ENCODE measurements at places on chromosomes 13 and 19. TPM values are rescaled to one million over a fixed set of nuclear protein-coding genes. Genes with fewer than 3 reads are reported as not detected.
A peak's percentile ranks its signal among the peaks of the same experiment; 100 is the strongest.

DNA sequence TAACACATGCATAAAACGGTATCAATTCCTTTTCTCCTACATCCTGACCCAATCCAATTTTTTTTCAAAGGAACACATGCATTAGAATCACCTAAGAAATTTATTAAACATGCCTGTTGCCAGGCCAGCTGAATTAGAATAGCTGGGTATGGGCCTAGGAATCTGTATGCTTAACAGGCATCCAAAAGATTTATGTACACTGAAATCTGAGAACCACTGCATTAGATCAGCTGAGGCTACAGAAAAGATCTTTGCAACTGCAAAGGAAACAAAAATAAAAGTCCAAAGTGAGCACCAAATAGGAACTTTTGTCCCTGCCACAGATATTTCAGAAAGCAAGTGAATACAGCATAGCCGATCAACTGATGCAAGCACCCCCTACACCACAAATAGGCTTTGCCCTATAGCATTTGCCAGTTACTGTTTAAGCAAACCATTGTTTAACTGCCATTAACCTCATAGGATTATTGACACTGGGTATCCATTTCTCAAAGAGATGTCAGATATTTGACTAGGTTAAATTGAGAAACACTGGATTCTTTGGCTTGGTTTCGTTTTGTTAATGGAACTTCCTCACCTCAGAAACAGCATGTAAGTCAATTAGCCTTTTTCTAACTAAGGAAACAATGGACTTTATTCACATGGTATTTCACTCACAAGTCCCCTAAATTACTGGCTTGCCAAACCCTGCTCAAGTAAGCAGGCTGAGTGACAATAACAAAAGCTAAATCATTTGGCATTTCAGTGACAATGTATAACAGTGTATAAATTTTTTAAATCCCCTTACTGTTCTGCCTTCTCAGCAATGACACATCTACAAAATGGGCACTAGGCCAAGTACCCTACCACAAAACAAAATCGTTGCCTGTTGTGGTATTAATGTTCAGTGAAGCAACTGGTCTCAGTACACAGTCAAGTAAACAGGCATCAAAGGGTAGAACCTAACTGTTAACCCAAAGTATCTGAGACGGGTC, 67.8 kb downstream of the SUCLA2 start:
- H3K4me1 ChIP-seq, result peaks cover 6% of the 10 kb centered on the region

DNA sequence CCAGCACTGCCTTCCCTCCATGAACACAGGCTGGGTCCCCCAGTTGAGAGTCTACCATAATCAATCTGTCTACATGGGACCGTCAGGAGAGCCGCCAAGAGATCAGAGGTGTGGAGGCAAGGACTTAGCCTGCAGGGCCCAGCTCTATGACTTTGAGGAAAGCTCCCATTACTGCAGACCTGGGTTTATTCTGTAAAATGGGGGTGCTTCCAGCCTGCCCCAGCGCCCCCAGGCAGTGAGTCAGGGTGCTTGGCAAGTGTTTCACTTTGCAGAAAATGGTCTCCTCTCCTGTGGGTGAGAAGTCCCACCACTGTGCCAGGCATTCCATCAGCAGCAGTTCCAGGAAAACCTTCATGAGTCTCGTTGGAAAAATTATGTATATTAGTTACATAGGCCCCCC, 75.5 kb upstream of the VSTM2B start:
- no peaks in the 10 kb centered on the region for H3K27me3 ChIP-seq
- no peaks in the 10 kb centered on the region for H3K36me3 ChIP-seq
- DNase-seq, result no peak

DNA sequence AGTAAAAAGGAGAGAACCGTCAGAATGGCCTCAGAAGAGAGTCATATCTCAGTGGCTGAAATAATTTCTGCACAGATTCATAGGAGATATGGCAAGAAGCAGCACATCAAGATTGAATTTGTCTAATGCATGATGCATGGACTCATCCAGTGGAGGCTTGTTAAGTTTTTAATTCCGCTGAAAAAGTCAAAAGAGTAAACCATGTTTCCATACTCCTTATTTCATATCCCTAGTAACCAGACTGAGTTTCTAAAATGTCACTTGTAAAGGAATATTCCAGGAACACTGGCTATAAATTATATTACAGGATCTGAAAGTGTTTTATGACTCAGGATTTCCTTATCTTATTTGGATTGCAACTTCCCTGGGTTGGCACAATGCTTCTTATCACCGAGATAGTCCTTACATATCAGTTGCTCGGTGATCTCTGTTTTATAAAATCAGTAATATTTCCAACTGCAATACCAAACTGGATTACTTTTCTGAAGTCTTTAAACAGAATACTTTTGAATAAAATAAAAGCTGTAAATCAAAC, 180.2 kb upstream of the TSC22D1 start:
- no peak overlapping the region for H3K27ac ChIP-seq
- DNase-seq, result no peak
- no peak overlapping the region for H3K4me3 ChIP-seq
- H3K36me3 ChIP-seq, result no peaks in the 10 kb centered on the region
- no peaks in the 10 kb centered on the region for H3K27me3 ChIP-seq
- no peaks in the 10 kb centered on the region for H3K4me1 ChIP-seq

- H3K4me1 ChIP-seq, result peaks cover 13% of the 10 kb centered on the region
- H3K27ac ChIP-seq, result peak overlapping the region; percentile 56
- H3K27me3 ChIP-seq, result no peaks in the 10 kb centered on the region
- no peak for DNase-seq
- H3K4me3 ChIP-seq, result no peak overlapping the region
Measured at GRCh38 chr19:43599635-43600295, 3.4 kb downstream of the ZNF576 start.

GRCh38 chr13:42880056-42880605, 98.7 kb downstream of the FAM216B start:
- no peak overlapping the region for H3K27ac ChIP-seq
- no peaks in the 10 kb centered on the region for H3K4me1 ChIP-seq
- DNase-seq, result no peak
- no peaks in the 10 kb centered on the region for H3K27me3 ChIP-seq
- no peaks in the 10 kb centered on the region for H3K36me3 ChIP-seq

- no peak for DNase-seq
- no peak overlapping the region for H3K4me3 ChIP-seq
- no peak overlapping the region for H3K27ac ChIP-seq
- no peaks in the 10 kb centered on the region for H3K4me1 ChIP-seq
Measured at GRCh38 chr13:74005320-74006157, 128.7 kb downstream of the KLF12 start.

GRCh38 chr19:16791942-16792341, 37.3 kb upstream of the SIN3B start:
- no peaks in the 10 kb centered on the region for H3K4me1 ChIP-seq
- no peak for DNase-seq
- no peaks in the 10 kb centered on the region for H3K27me3 ChIP-seq
- H3K36me3 ChIP-seq, result no peaks in the 10 kb centered on the region

DNA sequence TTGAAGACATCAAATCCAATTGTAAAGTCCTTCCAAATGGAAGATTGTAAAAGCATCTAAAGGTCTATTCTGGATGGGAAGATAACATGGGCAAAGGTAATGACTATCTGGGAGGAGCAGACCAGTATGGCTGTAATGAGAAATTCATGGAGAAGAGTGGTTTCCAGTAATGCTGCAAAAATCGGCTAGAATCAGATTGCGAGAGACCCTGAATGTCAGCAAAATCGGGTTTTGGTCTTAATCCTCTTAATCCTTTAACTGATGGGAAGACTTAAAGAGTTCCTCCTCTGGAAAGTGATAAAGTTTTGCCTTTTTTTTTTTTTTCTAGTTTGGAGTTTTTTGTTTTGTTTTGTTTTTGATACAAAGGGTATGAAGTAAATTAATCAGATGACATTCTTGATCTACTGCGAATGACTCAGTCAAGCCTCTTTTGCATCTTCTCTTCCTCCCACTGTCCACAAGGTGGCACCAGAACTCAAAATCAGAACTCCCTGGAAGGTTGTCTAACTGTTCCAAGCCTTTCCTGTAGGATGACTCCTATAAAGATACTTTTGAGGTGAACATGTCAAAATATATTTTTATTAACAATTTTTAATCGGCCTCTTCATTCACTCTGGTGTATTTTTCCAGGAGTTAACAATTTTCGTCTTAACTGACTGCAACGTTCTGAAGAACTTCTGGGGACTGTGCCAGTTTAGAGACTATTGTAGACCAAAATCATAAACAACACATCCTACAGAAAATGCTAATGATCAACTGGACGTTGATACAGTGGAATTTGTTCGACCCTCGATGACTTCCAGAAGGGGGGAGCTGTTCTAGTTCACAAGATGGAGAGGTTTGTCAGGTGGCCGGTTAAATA, 213.3 kb upstream of the MIR17HG start:
- peak; percentile 53 for DNase-seq
- no peaks in the 10 kb centered on the region for H3K4me1 ChIP-seq
- no peaks in the 10 kb centered on the region for H3K36me3 ChIP-seq
- no peak overlapping the region for H3K4me3 ChIP-seq
- H3K27me3 ChIP-seq, result no peaks in the 10 kb centered on the region
- H3K27ac ChIP-seq, result no peak overlapping the region

DNA sequence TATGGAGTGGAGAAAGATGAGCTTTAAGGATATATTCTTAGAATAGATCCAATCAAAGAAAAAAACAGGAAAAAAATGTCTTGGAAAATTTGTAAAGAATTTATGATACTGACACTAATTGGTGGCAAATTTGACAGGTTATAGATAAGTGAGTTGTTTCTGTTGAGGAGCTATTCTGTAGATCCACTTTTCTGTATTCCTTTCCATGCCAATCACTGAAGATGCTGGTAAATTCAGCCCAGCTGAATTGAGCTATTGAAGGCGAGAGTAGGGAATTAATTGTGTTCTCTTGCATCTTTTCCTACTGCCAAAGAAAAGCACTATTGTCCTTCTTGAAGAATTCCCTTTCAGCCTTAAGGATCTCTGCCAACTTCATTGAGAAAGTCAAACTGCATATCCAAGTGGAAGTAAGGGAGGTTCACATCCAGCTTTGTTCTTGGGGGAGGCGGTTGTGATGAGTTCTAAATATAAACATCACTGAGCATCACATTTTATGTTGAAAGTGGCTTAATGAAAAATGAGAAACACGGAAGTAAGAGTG, 113.1 kb downstream of the PCDH9 start:
- H3K4me1 ChIP-seq, result no peaks in the 10 kb centered on the region
- H3K27me3 ChIP-seq, result no peaks in the 10 kb centered on the region
- DNase-seq, result no peak
- no peaks in the 10 kb centered on the region for H3K36me3 ChIP-seq

- H3K27me3 ChIP-seq, result no peaks in the 10 kb centered on the region
Measured at GRCh38 chr19:8893419-8893818, 61.2 kb downstream of the MBD3L1 start.

- no peak for DNase-seq
- no peak overlapping the region for H3K27ac ChIP-seq
- H3K4me1 ChIP-seq, result no peaks in the 10 kb centered on the region
- no peaks in the 10 kb centered on the region for H3K36me3 ChIP-seq
- no peaks in the 10 kb centered on the region for H3K27me3 ChIP-seq
Measured at GRCh38 chr13:79999601-80000000, 341.3 kb downstream of the SPRY2 start.

GRCh38 chr19:28554321-28555091, 658.4 kb downstream of the UQCRFS1 start:
- H3K4me3 ChIP-seq, result no peak overlapping the region
- no peaks in the 10 kb centered on the region for H3K36me3 ChIP-seq
- H3K27me3 ChIP-seq, result no peaks in the 10 kb centered on the region
- H3K27ac ChIP-seq, result no peak overlapping the region
- H3K4me1 ChIP-seq, result no peaks in the 10 kb centered on the region

Gene YJEFN3
- 0.88 TPM for total RNA-seq

Gene APOC4
- total RNA-seq, result not detected

Gene XAB2
- total RNA-seq, result 41.3 TPM

Gene SERP2
- 6.4 TPM for total RNA-seq

Gene ENOX1
- total RNA-seq, result 2.0 TPM

Gene DCT
- total RNA-seq, result 0.64 TPM

Gene SYCN
- total RNA-seq, result not detected

Gene DAND5
- total RNA-seq, result not detected

Gene DPF1
- total RNA-seq, result not detected

Gene OR7C1
- total RNA-seq, result 1.5 TPM

Gene ZNF844
- total RNA-seq, result 11.8 TPM

Gene PRRG2
- total RNA-seq, result 16.1 TPM
